ENCODE measurements at places on chromosomes 1 and 21. TPM values are rescaled to one million over a fixed set of nuclear protein-coding genes. Genes with fewer than 3 reads are reported as not detected.

The RALGPS2 gene
- total RNA-seq: 2.2 TPM

GRCh38 chr1:227378181-227378580, 59.9 kb upstream of the CDC42BPA start:
- H3K27ac ChIP-seq: no peak overlapping the region
- no peaks in the 10 kb centered on the region for H3K4me1 ChIP-seq
- H3K27me3 ChIP-seq: no peaks in the 10 kb centered on the region
- H3K4me3 ChIP-seq: no peak overlapping the region

The CFAP126 gene
- not detected for total RNA-seq

The OR2L2 gene
- not detected for total RNA-seq
